ENCODE measurements at places on chromosomes 5 and 9. TPM values are rescaled to one million over a fixed set of nuclear protein-coding genes. Genes with fewer than 3 reads are reported as not detected.

The ENTREP1 gene
- 3.7 TPM for total RNA-seq

The PSAT1 gene
- total RNA-seq = 73.2 TPM

The GOLM1 gene
- total RNA-seq = 112 TPM

The SMIM32 gene
- total RNA-seq = 1.1 TPM

The FCN2 gene
- total RNA-seq = not detected

The FOXD4L3 gene
- 0.36 TPM for total RNA-seq

The MARCOL gene
- not detected for total RNA-seq

The SLC4A9 gene
- total RNA-seq = 0.58 TPM

The CARD9 gene
- total RNA-seq = 1.6 TPM

DNA sequence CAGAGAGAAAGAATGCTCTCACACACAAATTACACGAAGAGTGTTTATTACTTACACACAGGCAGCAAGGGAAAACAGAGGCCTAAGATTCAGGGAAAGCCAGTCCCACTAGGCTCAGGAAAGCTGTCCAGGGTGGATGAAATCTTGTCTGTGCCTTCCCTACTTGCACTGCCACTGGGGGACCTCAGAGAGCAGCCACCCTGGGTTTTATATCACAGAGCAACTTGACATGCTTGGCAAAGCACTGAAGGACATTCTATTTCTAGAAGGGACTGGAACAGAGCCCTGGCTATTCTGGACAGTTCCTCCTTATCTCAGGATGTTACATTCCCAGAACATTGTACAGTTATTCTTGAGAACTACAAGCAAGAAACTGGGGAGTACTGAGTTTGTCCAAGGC, 7.5 kb upstream of the PRSS3 start:
- no peak for DNase-seq

DNA sequence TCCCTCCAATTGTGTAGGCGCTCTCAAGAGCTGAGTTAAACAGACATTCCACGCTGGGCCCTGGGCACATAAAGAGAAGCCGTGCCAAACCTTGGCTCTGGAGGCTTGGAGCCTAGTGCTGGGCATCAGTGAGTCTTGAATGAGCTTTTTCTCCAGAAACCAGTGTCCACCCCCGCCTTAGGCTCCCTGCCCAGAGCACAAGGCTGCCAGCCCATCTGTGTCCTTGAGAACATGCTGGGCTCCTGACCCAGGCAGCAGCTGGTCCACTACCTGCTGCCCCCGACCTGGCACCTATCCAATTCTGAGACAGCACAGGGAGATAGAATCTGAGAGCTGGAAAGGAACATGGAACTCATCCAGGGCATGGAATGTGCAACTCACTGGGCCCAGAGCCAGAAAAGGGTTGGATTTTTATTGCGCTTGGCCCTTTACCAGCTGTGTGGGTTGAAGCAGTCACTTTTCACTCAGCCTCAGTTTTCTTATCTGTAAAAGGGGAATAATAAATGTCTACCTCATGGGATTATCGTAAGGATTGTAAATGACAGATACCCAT, 92.4 kb upstream of the CPLX2 start:
- DNase-seq = no peak

DNA sequence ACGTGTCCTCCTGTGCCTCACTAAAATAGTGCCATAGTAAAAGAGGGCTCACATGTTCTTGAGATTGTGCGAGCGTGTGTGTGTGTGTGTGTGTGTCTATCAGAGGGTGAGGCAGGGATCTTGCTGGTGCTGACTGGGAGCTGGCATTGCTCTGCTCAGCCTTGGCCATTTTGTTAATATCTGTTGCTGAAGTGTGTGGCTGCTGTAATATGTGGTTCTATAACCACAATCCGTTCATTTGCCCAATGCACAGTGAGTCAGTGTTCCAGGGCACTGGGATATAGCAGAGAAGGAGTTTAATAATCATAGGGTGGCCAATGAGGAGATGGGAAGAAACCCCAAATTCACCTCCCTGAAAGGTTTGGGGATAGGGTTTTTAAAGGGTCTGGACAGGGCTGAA, 61.3 kb downstream of the RASGRF2 start:
- DNase-seq = no peak

- DNase-seq = no peak
Observed at GRCh38 chr9:133842721-133843227, 104.6 kb upstream of the SARDH start.

GRCh38 chr5:141839015-141839513, 39.1 kb downstream of the PCDH1 start:
- DNase-seq = no peak

DNA sequence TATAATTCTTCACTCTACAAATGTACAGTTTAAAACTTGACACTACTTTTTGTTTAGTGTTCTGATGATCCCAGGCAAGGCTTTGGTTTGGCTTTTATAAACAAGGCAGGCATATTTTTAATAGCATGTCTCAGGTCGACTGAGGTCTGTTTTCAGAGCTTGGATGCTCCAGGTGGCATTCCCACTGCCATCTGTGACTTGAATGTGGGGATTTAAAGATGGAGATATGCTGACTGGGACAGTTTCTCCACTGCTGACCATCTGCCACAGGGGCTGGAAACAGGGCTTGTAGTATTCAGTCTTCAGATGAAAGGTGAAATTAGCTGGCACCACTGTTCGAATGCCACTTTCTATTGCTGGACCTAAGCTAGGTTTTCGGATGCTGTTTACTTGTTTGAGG, 1266.2 kb upstream of the CDH18 start:
- DNase-seq = no peak

GRCh38 chr9:111662576-111663300, 1.3 kb downstream of the GNG10 start:
- no peak for DNase-seq

GRCh38 chr5:129135633-129136032, 41.1 kb downstream of the ISOC1 start:
- DNase-seq = no peak

- no peak for DNase-seq
Observed at GRCh38 chr5:35240892-35241291, 10.6 kb upstream of the PRLR start.

GRCh38 chr5:171363846-171364245, 23.8 kb upstream of the NPM1 start:
- DNase-seq = no peak

- DNase-seq = no peak
Observed at GRCh38 chr5:179680014-179680779, 637 bp downstream of the CBY3 start.

DNA sequence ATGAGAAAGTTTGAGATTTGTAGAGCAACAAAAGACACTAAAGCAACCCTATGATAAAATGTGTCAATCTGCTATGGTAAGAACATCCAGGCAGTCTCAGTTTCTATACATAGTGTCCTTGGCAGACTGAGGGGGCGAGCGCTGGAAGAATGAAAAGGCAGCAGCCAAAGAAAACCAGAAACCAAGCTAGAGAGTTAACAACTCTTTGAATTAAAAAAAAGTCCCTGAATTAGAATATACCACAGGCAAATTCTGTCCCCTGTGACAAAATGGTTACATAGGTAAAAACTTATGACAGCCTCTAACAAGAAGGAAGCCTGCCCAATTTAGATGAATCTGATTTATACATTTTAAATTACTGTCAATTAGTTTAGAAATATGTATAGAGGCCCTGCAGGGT, 106.7 kb downstream of the OXCT1 start:
- DNase-seq = no peak

DNA sequence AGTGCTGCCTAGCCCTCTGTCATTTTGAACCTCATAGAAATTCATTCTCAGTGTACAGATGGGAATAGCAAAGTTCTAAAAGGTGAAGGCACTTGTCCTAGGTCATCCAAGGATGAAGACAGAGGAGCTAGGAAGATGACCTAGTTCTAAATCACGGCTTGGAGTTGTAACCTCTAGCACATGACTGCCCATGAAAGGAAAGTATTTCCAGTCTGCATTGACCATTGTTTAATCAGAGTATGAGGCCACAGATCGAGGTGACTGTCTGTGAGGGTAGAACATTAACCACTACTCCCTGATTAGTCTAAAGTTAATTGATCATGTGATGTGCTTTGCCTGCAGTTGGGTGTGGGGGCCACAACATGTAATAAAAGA, 674 bp upstream of the TNFSF15 start:
- DNase-seq = no peak

GRCh38 chr5:140025736-140026135, 17.4 kb downstream of the NRG2 start:
- no peak for DNase-seq

Data from progenitor cell of endocrine pancreas (in vitro differentiated cells).